Fibroblast of villous mesenchyme (primary cell): ENCODE measurements at places on chromosomes 1 and 21. TPM values are rescaled to one million over a fixed set of nuclear protein-coding genes. Genes with fewer than 3 reads are reported as not detected.

GRCh38 chr1:175563236-175563895 is 180.0 kb downstream of the TNR start:
- DNase-seq: no peak

- DNase-seq: no peak
Observed at GRCh38 chr1:216883518-216883917, 160.3 kb upstream of the ESRRG start.

GRCh38 chr1:21318714-21319159 is 28.5 kb upstream of the ECE1 start:
- peak; percentile 99 for DNase-seq

DNA sequence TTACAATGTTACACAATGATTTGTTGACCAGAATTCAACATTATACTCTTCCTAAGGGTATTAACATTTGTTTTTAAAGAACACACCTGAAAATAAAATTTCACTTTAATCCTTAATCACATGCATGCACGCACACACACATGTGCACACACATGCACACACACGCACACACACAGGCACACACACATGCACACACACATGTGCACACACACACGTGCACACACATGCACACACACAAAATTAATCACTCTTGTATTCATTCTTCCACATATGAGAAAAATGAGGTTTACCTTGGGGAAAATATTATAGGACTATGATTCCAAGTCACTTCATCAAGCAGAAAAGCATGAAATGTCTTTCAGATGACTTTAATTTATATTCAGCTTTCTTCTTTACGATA is 331.8 kb upstream of the PLD5 start:
- DNase-seq: no peak

- DNase-seq: no peak
Observed at GRCh38 chr1:220927442-220927841, 48.2 kb downstream of the HLX start.

- no peak for DNase-seq
Observed at GRCh38 chr1:38222891-38223290, 176.3 kb upstream of the POU3F1 start.

DNA sequence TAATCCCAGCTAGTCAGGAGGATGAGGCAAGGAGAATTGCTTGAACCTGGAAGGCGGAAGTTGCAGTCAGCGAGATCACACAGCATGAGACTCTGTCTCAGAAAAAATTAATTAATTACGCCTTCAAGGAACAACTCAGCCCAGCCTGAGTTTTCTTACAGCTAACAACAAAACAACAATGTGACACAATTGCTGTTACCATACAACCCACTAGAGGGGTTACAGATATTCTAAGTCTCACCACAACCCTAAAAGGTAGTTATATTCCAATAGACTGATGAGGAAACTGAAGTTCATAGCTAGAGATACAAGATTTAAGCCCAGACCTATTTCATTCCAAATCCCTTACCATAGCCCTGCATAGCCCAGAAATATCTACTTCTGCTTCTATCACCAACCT is 2.9 kb upstream of the LRRC8C start:
- DNase-seq: no peak

GRCh38 chr1:9249534-9250410 is 15.2 kb downstream of the H6PD start:
- peak; percentile 66 for DNase-seq

DNA sequence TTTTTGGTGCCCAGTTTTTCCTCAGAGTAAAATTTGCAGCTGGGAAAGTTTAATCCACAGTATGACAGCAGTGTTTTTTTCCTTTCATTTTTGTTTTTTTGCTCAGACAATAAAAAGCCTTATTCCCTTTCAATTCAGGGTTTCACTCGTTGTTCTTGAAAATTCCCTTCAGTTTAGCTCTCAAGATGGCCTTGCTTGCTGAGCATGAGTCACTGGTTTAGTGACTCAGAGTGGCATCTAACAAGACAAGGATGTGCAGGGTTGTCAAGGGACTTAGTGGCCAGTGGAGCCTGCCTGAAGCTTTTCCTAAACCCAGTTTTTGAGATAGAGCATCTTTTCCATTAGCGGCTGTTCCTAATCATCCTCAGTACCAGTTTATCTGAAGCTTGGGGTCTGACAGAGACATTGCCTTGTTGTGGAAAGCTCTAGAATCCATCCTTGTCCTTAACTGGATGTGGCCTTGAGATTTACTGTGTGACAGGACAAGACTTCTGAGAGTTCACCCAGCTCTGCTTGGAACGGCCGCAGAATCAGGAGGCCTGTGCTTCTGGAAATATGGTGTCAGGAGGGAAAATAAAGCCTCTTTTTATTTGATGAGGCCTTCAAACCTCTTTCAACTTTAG is 48.4 kb upstream of the DNAJC6 start:
- peak; percentile 62 for DNase-seq

DNA sequence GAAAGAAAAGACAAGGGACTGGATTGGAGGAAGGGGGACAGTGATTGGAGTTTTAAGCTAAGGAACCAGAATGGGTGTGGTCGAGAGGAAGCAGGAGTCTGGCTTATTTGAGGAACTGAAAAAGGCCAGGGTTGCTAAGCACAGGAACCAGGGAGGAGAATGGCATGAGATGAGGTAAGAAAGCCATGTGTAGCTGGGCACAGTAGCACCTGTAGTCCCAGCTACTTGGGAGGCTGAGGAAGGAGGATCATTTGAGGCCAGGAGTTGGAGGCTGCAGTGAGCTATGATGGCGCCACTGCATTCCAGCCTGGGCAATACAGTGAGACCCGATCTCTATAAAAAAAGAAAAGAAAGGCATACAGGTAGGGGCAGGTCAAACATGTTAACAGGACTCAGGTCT is 8.1 kb upstream of the KHDRBS1 start:
- no peak for DNase-seq

- DNase-seq: no peak
Observed at GRCh38 chr1:98058676-98059075, 137.8 kb upstream of the DPYD start.

DNA sequence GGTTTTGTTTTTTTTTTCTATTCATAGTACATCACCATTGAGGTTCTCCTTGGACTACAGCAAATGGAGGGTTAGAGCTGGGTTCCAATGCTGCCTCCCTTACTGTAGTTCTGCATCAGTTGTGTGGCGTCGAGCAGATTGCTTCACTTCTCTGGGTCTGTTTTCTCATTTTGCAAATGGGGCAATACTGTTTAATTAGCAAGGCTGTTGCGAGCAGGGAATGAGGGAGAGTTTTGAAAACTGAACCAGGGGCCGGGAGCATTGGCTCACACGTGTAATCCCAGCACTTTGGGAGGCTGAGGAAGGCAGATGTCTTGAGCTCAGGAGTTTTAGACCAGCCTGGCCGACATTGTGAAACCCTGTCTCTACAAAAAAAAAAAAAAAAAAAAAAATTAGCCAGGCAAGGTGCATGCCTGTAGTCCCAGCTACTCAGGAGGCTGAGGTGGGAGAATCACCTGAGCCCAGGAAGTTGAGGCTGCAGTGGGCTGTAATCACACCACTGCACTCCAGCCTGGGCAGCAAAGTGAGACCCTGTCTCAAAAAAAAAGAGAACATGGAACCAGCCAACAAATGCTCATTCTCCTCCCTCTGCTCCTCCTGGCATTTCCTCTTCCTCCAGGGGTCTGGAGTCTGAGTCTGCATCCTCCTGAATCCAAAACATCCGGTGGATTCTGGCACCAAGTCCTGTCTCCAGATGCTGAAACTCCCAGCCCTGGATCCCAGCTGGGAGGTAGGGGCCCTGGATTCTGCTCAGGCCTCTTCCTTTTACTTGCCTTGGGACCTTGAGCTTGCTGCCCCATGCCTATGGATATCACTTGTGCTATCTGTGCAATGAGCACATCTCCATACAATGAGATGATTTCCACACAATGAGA is 3.7 kb upstream of the PLOD1 start:
- DNase-seq: peak; percentile 85

- no peak for DNase-seq
Observed at GRCh38 chr21:44708866-44709425, 2.4 kb downstream of the TSPEAR start.

Gene NUAK2
- 7.1 and 12.1 TPM in 2 replicates for total RNA-seq

Gene FMO4
- total RNA-seq: 1.3 and 1.7 TPM in 2 replicates

Gene NR1I3
- total RNA-seq: not detected in 2 replicates

Gene FCGR3B
- total RNA-seq: not detected in 2 replicates
